ENCODE measurements at places on chromosomes 7 and 10.

GRCh38 chr7:106371629-106372028 lies 86.8 kb upstream of the NAMPT start:
- no peak for DNase-seq
- H3K36me3 ChIP-seq: no peaks in the 10 kb centered on the region
- H3K27me3 ChIP-seq: no peaks in the 10 kb centered on the region
- H3K4me3 ChIP-seq: no peak overlapping the region
- no peaks in the 10 kb centered on the region for H3K4me1 ChIP-seq
- H3K27ac ChIP-seq: no peak overlapping the region

DNA sequence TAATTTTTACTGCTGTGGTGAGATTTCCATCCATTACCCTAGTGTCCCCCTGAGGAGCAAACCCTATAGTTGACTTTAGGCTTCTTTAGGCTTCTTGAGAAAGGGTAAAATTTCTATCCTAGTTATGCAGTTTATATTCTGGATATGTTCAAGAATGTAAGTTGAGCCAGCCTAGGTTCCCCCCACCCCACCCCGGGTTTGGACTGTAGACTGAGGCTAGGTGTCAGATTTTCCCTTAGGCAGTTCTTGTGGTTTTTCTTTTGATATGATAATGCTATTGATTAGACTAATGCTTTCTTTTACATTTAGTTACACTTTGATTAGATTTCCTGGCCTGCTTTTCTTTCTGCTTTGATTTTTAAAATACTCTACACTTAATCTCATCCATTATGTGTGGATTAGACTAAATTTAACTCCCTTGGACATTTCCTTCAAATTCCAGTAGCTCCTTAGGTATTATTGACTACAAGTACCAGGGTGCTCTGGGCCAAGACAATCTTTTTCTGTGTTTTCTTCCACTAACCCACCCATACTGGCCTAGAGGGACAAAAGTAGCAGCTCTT lies 37.7 kb downstream of the NRF1 start:
- no peak overlapping the region for H3K4me3 ChIP-seq
- no peaks in the 10 kb centered on the region for H3K27me3 ChIP-seq
- no peaks in the 10 kb centered on the region for H3K36me3 ChIP-seq
- H3K4me1 ChIP-seq: no peaks in the 10 kb centered on the region

- no peak overlapping the region for H3K27ac ChIP-seq
- no peak for DNase-seq
- no peaks in the 10 kb centered on the region for H3K36me3 ChIP-seq
- H3K4me3 ChIP-seq: no peak overlapping the region
- no peaks in the 10 kb centered on the region for H3K27me3 ChIP-seq
Measured at GRCh38 chr10:13882119-13882711, 295.4 kb downstream of the PRPF18 start.

DNA sequence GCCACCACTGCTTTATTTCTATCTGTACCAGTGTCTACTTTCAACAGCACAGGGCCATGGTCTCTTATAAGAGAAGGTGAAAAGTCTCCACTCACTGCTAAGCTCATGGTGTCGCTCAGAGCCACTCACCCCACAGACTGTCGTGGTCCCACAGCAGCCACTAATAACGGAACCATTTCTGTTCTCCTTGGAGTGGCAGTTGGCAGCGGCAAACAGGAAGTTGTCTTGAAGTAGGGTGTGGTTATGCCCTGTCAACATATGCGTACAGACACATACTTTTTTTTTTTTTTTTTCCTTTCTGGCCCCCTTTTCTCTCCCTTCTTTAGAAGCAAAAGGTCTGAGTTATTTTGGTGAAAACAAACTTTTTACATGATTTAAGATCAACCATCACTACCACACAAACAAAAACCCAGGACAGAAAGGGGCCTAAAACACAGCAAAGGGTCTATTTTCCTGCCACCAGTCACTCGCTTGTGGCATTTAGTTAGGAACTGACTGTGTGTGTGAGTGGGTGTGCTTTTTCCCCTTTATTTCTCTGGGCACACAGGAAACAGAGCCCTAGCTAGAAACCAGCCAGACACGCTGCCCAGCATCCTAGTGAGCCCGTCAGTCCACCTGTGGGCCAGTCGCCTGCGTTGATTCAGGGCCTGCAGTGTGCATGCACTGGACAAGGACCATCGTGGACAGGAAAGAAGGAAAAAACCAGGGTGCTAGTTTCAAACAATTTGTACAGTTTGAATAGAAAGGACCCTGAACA lies 96.7 kb upstream of the EFCAB10 start:
- H3K4me3 ChIP-seq: no peak overlapping the region
- no peaks in the 10 kb centered on the region for H3K36me3 ChIP-seq
- no peak overlapping the region for H3K27ac ChIP-seq
- peaks cover 4% of the 10 kb centered on the region for H3K4me1 ChIP-seq

- H3K36me3 ChIP-seq: no peaks in the 10 kb centered on the region
- H3K27ac ChIP-seq: no peak overlapping the region
- no peak for DNase-seq
- no peak overlapping the region for H3K4me3 ChIP-seq
Measured at GRCh38 chr7:117468174-117468573, 11.7 kb upstream of the CFTR start.

GRCh38 chr7:141203586-141203985 lies 129.7 kb downstream of the TMEM178B start:
- H3K36me3 ChIP-seq: no peaks in the 10 kb centered on the region
- DNase-seq: no peak
- H3K27ac ChIP-seq: no peak overlapping the region
- H3K4me3 ChIP-seq: no peak overlapping the region

DNA sequence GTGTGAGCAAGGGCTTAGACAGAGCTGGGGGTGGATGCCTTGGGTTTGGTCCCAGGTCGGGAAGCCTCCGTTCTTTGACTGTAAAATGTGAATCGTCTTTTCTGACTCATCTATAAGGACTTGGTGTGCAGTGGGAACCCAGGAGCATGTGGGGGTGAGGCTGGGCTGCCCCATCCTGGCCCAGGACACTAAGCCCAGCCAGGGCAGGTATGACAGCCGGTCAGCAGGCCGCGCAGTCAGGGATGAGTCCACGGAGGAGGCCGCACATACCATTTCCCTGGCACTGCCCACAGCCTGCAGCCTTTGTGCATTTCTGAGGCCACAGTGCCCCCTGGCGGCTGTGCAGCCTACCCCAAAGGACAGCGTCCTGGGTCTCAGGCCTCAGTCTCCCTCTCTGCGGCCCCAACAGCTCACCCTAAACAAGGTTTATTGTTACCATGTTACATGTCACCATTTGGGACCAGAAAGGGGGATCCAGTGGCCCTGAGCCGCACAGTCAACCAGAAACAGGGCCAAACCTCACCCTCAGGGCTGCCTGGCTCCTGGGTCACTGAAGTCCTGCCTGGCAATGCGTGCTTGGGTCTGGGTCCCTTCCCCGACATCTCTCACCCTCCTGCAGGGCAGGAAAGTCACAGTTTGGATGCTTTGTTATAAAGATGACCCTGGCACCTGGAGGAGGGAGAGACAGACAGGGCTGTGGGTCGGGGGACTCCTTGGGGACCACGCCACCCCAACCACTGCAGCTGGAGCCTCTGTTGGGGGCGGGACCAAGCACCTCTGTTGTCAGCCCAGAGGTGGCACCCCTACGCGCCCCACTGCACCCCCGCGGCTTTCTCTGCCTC lies 14.4 kb upstream of the SH2B2 start:
- peak overlapping the region; percentile 42 for H3K27ac ChIP-seq
- DNase-seq: peak; percentile 83
- H3K36me3 ChIP-seq: no peaks in the 10 kb centered on the region
- no peak overlapping the region for H3K4me3 ChIP-seq
- H3K4me1 ChIP-seq: peaks cover 10% of the 10 kb centered on the region

DNA sequence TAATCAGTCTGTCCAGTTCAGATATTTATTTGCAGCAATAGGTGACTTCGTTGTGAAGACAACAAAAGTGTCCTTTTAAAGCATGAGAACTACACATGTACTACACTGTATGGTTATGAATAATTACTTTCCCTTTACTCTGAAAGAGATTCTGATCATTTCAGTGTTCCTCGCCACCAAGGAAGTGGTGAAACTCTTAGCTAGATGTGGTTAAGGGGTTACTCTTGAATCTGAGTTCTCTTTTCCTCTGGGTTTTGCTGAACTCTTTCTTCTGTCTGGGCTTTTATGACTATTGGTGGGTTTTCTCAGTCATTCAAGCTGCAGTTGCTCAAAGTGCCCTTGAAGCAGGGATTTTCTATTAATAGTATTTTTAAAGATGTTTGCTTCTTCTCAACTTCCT lies 127.9 kb upstream of the SEM1 start:
- no peak for DNase-seq
- H3K27me3 ChIP-seq: no peaks in the 10 kb centered on the region

GRCh38 chr10:48768926-48769325 lies 84.3 kb downstream of the WDFY4 start:
- no peaks in the 10 kb centered on the region for H3K27me3 ChIP-seq
- no peak for DNase-seq
- no peak overlapping the region for H3K27ac ChIP-seq
- H3K4me1 ChIP-seq: no peaks in the 10 kb centered on the region

- DNase-seq: no peak
- H3K27me3 ChIP-seq: no peaks in the 10 kb centered on the region
- H3K27ac ChIP-seq: peak overlapping the region; percentile 57
- 0 out of 2 replicates have a peak, but pooled peaks cover 4% of the 10 kb centered on the region for H3K36me3 ChIP-seq
Measured at GRCh38 chr10:44974082-44974627, 4.5 kb downstream of the DEPP1 start.

GRCh38 chr7:151015967-151016366 lies 8.3 kb downstream of the ATG9B start:
- peaks cover 40% of the 10 kb centered on the region for H3K4me1 ChIP-seq
- H3K36me3 ChIP-seq: no peaks in the 10 kb centered on the region
- no peaks in the 10 kb centered on the region for H3K27me3 ChIP-seq
- no peak for DNase-seq

- no peaks in the 10 kb centered on the region for H3K4me1 ChIP-seq
- peak; percentile 79 for DNase-seq
- H3K4me3 ChIP-seq: no peak overlapping the region
- H3K27me3 ChIP-seq: no peaks in the 10 kb centered on the region
- H3K27ac ChIP-seq: no peak overlapping the region
Measured at GRCh38 chr7:130242198-130243014, 24.3 kb upstream of the CPA2 start.

DNA sequence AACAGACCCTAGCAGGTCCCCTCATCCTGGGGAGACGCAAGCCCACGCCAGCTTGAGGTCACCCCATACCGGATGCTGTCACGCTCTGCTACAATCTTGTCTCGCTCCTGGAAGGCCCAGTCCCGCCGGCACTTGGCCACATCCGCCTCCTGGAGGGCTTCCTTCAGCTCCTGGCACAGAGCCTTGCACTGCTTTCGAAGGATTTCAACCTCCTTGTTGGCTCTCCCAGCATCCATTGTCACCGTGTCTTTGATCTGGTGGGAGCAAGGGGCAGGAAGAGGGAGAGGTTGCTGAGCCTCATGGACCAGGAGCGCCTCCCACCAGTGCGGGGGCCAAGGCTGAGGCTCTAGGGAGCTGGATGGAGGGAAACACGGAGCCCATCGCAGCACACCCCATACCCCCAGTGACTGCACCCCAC lies 90.9 kb downstream of the DLG5 start:
- H3K4me1 ChIP-seq: no peaks in the 10 kb centered on the region
- H3K36me3 ChIP-seq: peaks cover 8% of the 10 kb centered on the region
- H3K27ac ChIP-seq: no peak overlapping the region
- no peak for DNase-seq
- H3K27me3 ChIP-seq: no peaks in the 10 kb centered on the region

DNA sequence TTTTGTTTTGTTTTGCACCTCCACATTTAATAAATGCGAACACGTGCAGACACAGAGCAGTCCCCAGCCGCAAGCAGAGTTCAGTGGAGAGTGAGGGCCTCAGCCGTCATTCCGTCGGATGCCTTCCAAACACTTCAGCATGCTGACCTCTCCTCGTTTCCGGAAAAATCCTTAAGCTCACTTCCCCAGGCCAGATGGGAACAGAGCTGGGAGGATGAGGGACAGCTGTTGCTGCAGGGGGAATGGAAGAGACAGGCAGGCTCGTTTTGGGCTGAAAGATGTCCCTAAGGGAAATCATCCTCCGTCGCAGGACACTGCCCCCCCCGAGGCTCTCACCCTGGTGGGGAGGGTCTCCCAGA lies 17.2 kb upstream of the FGFR2 start:
- no peaks in the 10 kb centered on the region for H3K36me3 ChIP-seq
- H3K27ac ChIP-seq: no peak overlapping the region
- H3K4me1 ChIP-seq: peaks cover 14% of the 10 kb centered on the region
- no peak overlapping the region for H3K4me3 ChIP-seq
- no peak for DNase-seq

- no peaks in the 10 kb centered on the region for H3K4me1 ChIP-seq
- H3K4me3 ChIP-seq: no peak overlapping the region
- no peak overlapping the region for H3K27ac ChIP-seq
- no peaks in the 10 kb centered on the region for H3K27me3 ChIP-seq
- no peaks in the 10 kb centered on the region for H3K36me3 ChIP-seq
- DNase-seq: no peak
Measured at GRCh38 chr7:2118630-2119190, 114.0 kb downstream of the MAD1L1 start.

- H3K36me3 ChIP-seq: no peaks in the 10 kb centered on the region
- no peaks in the 10 kb centered on the region for H3K27me3 ChIP-seq
- peaks cover 46% of the 10 kb centered on the region for H3K4me1 ChIP-seq
- peak overlapping the region; percentile 95 for H3K27ac ChIP-seq
- DNase-seq: no peak
Measured at GRCh38 chr7:20220921-20221547, 3.9 kb upstream of the MACC1 start.

DNA sequence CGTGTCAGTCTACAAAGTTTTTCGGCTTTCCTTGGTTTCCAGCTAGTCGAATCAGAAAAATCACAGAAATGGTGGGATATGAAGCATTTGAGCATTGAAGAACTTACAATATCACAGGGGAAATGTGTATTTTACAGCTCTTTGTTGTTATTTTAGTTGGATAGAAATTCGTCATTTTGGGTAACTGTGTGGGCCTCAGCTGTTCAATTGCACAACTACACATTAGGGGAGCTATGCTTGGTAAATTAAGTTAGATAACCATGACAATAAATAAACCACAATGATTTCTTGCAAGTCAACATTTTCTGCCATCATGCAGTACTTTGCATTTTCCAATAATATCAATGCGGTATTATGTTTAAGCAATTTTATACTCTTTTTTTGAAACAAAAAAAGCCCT lies 80.4 kb upstream of the ANK3 start:
- no peak overlapping the region for H3K4me3 ChIP-seq
- no peaks in the 10 kb centered on the region for H3K27me3 ChIP-seq
- no peak overlapping the region for H3K27ac ChIP-seq
- H3K36me3 ChIP-seq: no peaks in the 10 kb centered on the region
- DNase-seq: no peak

GRCh38 chr7:84294847-84295455 lies 100.4 kb upstream of the SEMA3A start:
- no peaks in the 10 kb centered on the region for H3K27me3 ChIP-seq
- no peak overlapping the region for H3K4me3 ChIP-seq
- H3K4me1 ChIP-seq: no peaks in the 10 kb centered on the region
- DNase-seq: no peak
- no peak overlapping the region for H3K27ac ChIP-seq

DNA sequence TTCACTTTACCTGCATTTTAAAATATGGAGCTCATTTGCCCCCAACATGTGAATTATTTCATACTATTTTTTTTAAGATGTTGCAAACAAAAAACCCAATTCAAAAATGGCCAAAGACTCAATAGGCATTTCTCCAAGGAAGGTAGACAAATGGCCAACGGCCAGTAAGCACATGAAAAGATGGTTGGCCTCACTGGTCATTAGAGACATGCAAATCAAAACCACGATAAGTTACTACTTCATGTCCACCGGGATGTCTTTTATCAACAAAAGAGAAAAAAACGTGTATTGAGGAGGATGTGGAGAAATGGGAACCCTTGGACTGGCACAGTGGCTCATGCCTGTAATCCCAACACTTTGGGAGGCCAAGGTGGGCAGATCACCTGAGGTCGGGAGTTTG lies 3.4 kb upstream of the CTBP2 start:
- no peaks in the 10 kb centered on the region for H3K27me3 ChIP-seq
- H3K36me3 ChIP-seq: no peaks in the 10 kb centered on the region
- no peak for DNase-seq
- H3K27ac ChIP-seq: no peak overlapping the region

Measured in Caco-2 (cell line).